ENCODE measurements at places on chromosomes 7 and 10. TPM values are rescaled to one million over a fixed set of nuclear protein-coding genes. Genes with fewer than 3 reads are reported as not detected.

GRCh38 chr7:18265611-18266281, 229.8 kb upstream of the HDAC9 start:
- no peak for DNase-seq

CYP2C19 gene
- total RNA-seq, result not detected

GARIN1A gene
- total RNA-seq, result 4.5 TPM

CDNF gene
- 18.4 TPM for total RNA-seq

GNGT1 gene
- total RNA-seq, result not detected

DNA sequence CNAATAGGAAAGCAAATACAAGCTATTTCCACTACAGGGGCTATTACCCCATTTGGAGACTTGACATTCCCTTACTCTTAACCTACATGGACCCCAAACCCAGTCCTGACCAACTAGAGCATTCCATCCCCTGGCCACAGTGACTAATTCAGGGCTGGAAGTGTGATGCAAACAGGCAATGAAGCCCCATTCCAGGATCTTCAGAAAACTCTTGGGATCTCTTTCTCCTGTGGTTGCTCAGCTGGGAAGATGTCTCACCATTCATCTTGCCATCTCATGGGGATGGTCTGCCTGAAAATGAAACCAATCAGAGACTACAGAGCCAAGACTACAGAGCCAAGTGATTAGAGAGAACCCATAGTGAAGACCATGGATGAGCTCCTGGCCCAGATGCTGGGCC, 206.2 kb downstream of the ZNF365 start:
- no peak for DNase-seq

BET1 gene
- total RNA-seq, result 18.0 TPM

CHN2 gene
- 29.1 TPM for total RNA-seq

- DNase-seq, result no peak
These were observed 526.7 kb downstream of the CALN1 start for GRCh38 chr7:71885487-71885886.

Data from prostate gland (tissue), 2 donors.